ENCODE measurements at places on chromosomes 11 and 22.

DNA sequence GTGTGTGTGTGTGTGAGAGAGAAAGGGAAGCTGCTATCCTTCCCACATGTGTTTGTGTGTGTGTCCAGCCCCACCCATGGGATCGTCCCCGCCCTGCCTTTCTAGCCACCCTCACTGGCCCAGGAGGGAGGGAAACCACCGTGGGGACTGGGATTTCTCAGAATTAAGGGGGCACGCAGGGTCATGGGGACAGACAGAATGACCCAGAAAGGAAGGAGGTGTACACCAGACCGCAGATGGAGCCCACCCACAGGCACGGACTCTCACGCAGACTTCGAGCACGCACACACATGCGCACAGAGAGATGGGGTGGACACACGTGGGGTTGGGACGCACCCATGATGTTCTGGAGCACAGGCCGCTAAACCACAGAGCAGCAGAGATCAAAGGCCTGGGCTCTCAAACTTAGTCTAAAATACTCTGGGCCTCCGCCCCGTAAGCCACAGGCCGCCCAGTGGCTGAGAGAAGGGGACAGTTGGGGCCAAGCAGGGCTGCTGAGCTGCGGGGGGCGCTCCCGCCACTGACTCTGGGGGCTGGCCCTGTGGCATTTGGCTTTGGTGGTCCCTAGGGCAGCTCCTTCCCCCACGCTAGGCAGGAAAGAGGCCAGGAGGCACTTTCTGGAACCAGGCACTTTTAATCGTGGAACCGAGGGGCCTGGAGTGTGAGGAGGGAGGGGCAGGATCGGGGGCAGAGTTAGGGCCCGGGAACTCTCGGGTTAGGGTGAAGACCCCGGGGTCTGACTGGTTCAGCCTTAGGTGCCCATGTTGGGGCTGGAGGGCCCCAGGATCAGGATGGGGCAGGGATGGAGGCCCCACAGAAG is 1.5 kb downstream of the IFITM5 start:
- DNase-seq = no peak

DNA sequence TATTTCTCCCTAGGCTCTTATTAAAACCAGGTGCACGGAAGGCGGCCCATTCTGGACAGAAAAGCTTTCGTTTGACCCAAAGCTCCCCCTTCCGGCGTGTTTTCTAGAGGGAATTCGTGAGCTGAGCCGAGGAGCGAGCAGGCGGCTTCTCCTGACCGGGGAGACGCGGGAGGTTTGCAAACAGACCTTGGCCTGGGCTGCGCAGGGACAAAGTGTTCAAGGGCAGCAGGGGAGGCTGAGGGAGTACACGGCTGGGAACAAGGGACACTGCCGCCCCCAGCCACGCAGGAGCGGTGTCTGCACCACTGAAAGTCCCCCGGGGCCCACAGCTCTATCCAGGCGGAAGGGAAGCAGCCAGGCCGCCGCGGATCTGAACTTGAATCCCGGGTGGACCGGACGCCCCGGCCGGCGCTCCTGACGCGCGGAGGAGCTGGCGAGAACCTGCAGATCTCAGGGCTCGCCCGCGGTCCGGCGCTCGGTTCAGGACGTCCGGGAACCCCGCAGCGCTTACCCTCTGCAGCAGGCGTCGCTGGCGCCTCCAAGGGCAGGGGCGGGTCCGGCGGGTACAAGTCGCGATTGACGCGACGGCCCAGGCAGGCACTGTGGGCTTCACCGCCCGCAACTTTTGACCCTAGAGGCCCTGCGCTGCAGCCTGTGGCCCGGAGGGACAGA is 101.9 kb downstream of the WT1 start:
- no peak for DNase-seq

GRCh38 chr11:23948851-23949250 is 548.0 kb upstream of the LUZP2 start:
- no peak for DNase-seq

DNA sequence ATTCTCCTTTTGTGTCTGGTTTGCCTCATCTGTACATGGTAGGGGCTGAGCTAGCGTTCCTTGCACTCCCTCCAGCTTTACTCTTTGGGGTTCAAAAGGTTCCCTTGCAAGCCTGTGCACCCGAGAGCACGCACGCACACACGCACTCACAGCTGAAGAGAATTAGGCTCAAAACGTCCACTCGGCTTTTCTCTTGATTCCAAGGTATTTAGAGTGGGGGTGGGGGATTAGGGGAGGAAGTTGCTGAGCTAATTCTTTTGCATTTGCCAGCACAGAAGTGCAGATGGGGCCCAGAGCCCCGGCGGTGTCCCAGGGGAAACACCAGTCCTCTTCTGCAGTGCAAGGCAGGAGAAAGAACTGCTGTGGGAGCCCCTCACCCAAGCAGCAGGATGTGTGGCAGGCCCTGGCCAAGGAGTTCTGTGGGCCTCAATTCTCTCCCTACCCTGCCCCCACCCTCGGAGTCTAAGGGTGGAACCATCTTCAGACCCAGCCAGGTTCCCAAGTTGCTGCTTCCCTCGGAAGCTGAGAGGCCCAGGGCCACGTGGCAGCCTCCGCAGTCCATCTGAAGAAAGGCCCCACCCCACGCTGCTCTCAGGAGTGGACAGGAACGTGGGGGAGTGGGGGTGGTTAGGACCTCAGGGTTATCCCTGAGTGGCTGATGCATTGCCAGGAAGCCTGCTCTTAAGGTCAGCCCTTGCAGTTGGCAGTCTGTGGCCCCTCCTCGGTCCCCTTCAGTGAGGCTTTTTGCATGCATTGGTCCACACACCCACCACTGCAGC is 3.8 kb upstream of the KCNQ1OT1 start:
- no peak for DNase-seq

GRCh38 chr22:50739894-50740293 is 1.9 kb downstream of the ACR start:
- DNase-seq = peak; percentile 4

- DNase-seq = no peak
Measured at GRCh38 chr11:114918286-114918685, 240.0 kb downstream of the NXPE2 start.
